ENCODE measurements at places on chromosomes 2 and 18.

DNA sequence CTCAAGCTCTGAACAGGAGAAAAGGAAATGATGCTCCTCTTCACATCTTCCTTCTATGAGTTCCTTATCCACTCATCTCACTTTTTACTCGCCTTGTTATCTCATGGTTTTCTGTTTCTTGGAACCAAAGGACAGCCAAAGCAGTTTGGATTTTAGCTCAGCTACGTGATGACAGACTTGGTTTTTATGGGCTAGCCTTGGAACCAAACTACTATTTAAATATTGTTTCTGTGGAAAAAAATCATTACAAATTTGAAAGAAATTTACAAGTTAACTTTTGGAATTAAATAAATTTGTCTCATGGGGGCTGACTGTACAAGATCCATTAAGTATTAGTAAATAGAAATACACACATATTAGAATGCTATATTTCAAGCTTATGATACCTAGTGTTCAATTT is 727.8 kb upstream of the FANCL start:
- no peak for DNase-seq

GRCh38 chr18:35203067-35203466 is 37.8 kb upstream of the ZNF397 start:
- DNase-seq, result no peak

DNA sequence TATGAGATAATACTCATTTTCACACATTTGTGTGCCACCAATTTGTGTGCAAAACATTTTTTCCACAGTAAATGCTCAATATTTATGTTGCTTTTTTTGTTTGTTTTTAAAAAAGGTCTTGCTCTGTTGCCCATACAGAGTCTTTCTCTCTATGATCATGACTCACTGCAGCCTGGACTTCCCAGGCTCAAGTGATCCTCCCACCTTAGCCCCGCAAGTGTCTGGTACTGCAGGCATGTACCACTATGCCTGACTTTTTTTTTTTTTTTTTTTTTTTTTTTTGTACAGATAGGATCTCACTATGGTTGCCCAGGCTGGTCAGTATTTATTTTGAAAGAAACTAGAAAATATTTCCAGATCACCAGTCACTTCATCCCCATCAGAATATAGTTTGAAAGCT is 297.8 kb upstream of the GYPC start:
- no peak for DNase-seq

- no peak for DNase-seq
Observed at GRCh38 chr2:223203971-223204929, 152.3 kb downstream of the KCNE4 start.

DNA sequence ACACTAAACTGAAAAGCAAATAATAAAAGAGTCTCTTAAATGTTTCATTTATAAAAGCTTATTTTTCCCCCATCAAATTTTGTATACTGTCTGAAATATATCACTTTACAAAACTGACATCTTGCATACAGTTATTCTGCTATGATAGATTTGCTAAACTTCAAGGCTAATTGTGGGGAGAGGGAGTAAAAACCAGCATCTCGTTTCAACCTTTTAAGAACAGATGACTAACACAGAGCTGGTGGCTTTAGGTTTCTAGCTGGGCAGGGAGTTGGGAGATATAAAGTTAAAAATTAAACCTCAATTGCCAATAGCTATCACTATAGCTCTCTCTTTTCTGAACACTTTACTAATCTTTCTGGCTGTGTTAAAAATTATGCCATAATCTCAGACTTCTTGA is 23.5 kb downstream of the C1D start:
- DNase-seq, result no peak

GRCh38 chr2:218168635-218169462 is 2.1 kb upstream of the CXCR1 start:
- DNase-seq, result peak; percentile 67

- DNase-seq, result no peak
Observed at GRCh38 chr2:181836583-181836982, 54.9 kb upstream of the ITPRID2 start.

GRCh38 chr18:75809151-75809925 is 381.8 kb upstream of the SMIM21 start:
- DNase-seq, result no peak

DNA sequence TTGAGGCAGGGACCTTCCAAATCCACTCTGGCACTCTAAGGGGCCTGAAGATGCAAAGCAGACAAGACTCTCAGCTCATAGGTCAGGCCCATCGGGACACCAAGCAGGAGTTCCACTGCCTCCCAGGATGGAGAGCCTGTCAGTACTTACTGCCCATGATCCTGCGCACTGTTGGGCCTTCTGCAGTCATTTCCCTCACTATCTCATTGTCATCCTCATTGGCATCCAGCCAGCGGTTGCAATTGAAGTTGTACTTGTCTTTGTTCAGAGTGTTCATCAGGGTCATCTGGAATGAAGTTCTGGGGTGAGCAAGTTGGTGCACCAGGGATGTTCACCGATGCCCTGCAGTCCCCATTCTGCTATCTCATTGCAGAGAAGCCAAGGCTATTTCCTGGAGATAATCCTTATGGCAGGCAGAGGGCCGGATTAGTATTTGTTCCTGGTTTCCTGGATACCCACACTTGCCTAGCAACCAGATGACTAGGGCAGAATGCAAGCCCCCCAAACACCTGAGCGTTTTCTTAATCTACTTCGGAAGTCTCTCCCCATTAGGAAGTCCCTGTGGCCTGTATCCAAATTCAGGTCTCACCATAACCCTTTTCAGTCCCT is 65.1 kb downstream of the LOXHD1 start:
- no peak for DNase-seq

- DNase-seq, result no peak
Observed at GRCh38 chr2:149617476-149617875, 29.9 kb upstream of the MMADHC start.

- DNase-seq, result peak; percentile 60
Observed at GRCh38 chr2:170929686-170930050, 615 bp downstream of the GORASP2 start.

- no peak for DNase-seq
Observed at GRCh38 chr2:169272010-169272409, 90.3 kb downstream of the LRP2 start.
